ENCODE measurements at places on chromosomes 3 and 15.

DNA sequence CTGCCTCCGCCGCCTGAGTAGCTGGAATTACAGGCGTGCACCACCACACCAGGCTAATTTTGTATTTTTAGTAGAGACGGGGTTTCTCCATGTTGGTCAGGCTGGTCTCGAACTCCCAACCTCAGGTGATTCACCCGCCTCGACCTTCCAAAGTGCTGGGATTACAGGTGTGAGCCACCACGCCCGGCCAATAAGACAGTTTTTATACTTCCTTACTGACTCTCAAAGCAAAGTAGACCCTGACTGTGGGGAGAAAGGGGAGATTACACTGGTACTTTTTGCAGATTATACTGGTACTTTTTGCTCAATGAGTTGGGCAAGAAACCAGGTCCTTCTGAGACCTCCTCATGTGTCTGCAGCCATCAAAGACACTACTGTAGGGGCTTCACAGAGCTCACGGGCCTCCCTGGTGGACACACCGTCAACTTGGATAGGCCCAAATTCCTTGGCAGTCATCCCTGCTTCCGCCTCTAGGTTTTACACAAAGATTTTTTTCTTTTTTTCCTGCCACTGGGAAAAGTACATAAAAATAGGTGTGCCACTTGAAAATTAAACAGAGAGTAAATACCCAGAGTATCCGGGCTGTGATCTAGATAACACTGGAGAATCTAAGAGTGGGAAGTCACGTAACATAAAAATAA lies 143.3 kb upstream of the WNT5A start:
- H3K27me3 ChIP-seq = no peaks in the 10 kb centered on the region
- H3K27ac ChIP-seq = no peak overlapping the region
- no peaks in the 10 kb centered on the region for H3K36me3 ChIP-seq
- no peak for DNase-seq

GRCh38 chr15:89486726-89487050 lies 9.7 kb downstream of the RHCG start:
- H3K4me3 ChIP-seq = no peak overlapping the region
- H3K4me1 ChIP-seq = no peaks in the 10 kb centered on the region
- no peak for DNase-seq
- peaks cover 9% of the 10 kb centered on the region for H3K27me3 ChIP-seq
- H3K36me3 ChIP-seq = no peaks in the 10 kb centered on the region

DNA sequence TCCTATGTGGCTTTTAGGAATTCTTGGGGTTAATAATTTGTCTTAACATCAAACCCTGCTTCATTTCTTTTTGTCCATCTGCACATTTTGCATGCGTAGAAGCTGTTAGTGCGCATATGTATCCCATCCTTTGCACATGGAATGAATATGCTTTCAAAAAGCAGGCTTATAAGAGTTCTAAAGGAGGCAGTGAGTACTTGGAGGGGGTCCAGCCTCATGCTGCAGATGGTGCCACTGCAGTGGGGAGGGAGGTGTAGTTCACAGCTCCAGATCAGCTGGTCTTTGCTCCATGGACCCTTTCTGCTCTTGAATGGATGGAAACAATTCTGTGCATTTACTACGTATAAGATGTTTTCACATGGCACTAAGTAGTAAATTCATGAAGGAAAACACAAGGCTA lies 20.7 kb upstream of the SSR3 start:
- no peaks in the 10 kb centered on the region for H3K36me3 ChIP-seq
- no peak for DNase-seq
- no peaks in the 10 kb centered on the region for H3K27me3 ChIP-seq
- no peaks in the 10 kb centered on the region for H3K4me1 ChIP-seq

DNA sequence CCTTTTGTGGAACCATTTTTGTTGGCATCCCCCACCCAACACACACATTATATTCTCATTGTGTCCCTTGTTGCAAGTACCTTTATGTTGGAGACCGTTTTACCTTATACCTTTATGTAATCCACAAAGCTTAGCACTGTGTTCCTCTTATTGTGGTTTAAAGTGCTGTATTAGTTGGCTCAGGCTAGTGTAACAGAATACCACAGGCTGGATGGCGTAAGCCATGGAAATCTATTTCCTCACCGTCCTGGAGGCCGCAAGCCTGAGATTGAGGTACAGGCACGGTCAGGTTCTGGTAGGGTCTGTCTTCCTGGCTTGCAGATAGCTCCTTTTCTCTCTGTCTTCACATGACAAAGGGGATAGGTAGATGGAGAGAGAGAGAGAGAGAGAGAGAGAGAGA lies 302.8 kb downstream of the ROBO2 start:
- no peaks in the 10 kb centered on the region for H3K27me3 ChIP-seq
- no peak overlapping the region for H3K27ac ChIP-seq

DNA sequence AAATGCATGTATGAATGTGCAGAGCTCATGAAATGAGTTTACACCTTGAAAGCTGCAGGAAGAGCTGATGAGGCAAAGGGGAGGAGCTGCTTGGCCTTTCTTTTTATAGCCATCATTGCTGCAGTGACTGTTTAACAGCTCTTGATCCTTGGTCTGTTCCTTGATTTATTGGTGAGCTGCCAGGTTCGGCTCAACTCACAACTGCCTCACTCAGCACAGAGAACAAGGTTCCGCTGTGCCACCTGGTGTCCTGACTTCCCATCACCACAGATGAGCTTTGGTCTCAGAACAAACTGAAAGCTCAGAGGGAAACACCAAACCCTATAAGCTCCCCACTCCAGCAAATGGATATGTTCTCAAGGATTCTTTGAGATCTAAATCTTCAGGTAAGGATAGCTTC lies 626.1 kb downstream of the MAGI1 start:
- H3K4me1 ChIP-seq = no peaks in the 10 kb centered on the region
- H3K4me3 ChIP-seq = no peak overlapping the region
- no peak for DNase-seq
- no peaks in the 10 kb centered on the region for H3K27me3 ChIP-seq

- H3K36me3 ChIP-seq = no peaks in the 10 kb centered on the region
- no peak overlapping the region for H3K4me3 ChIP-seq
- DNase-seq = no peak
- no peaks in the 10 kb centered on the region for H3K27me3 ChIP-seq
- no peaks in the 10 kb centered on the region for H3K4me1 ChIP-seq
- H3K27ac ChIP-seq = no peak overlapping the region
Measured at GRCh38 chr3:39453134-39453533, 14.3 kb upstream of the MOBP start.

- H3K27ac ChIP-seq = no peak overlapping the region
- DNase-seq = peak; percentile 11
- no peaks in the 10 kb centered on the region for H3K27me3 ChIP-seq
- peaks cover 3% of the 10 kb centered on the region for H3K4me1 ChIP-seq
Measured at GRCh38 chr3:132726341-132726823, 4.2 kb upstream of the NPHP3 start.

GRCh38 chr3:173258697-173259096 lies 117.7 kb upstream of the SPATA16 start:
- H3K27ac ChIP-seq = no peak overlapping the region
- H3K4me3 ChIP-seq = no peak overlapping the region
- H3K36me3 ChIP-seq = no peaks in the 10 kb centered on the region
- DNase-seq = no peak
- no peaks in the 10 kb centered on the region for H3K4me1 ChIP-seq

DNA sequence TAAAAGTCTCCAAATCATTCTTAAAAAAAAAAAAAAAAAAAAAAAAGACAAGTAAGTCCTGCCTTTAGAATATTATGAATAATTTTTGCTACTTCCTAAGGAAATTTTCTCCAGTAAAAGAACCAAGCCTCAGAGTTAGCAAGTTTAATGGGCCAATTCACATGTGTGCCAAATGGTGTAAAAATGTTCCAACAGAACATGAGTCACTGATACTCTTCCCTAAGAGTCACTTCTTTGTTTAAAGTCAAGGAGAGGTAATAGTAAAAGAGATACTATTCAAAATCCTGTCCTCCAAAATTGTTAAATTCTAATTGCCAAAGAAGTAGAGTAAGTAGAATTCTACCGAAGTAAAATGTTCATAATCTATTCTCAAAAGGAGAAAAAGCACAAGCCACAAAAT lies 17.7 kb upstream of the CPA3 start:
- H3K27me3 ChIP-seq = no peaks in the 10 kb centered on the region
- no peak overlapping the region for H3K27ac ChIP-seq
- peak; percentile 32 for DNase-seq

GRCh38 chr3:133750259-133750656 lies 4.1 kb downstream of the TF start:
- H3K4me3 ChIP-seq = no peak overlapping the region
- no peaks in the 10 kb centered on the region for H3K36me3 ChIP-seq
- H3K4me1 ChIP-seq = no peaks in the 10 kb centered on the region
- DNase-seq = no peak
- H3K27ac ChIP-seq = no peak overlapping the region
- H3K27me3 ChIP-seq = peaks cover 11% of the 10 kb centered on the region

DNA sequence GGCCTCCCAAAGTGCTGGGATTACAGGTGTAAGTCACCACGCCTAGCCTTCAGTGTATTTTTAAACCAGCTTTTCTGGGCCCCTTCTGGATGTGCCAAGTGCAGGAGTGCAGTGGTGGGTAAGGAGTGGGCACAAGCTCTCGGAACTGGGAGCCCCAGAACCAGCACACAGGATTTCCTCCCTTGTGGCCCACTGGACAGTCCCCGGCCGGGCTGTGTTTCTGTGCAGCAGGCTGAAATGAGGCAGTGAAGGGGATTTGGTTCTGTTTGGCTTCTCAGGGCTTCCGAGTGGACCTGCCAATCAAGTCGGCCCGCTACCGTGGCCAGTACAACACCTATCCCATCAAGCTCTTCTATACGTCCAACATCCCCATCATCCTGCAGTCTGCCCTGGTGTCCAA lies 14.4 kb downstream of the SEC61A1 start:
- no peak for DNase-seq
- H3K36me3 ChIP-seq = peaks cover 56% of the 10 kb centered on the region
- H3K27ac ChIP-seq = peak overlapping the region; percentile 23
- no peaks in the 10 kb centered on the region for H3K27me3 ChIP-seq
- H3K4me3 ChIP-seq = no peak overlapping the region
